ENCODE measurements at places on chromosomes 1 and 21.

DNA sequence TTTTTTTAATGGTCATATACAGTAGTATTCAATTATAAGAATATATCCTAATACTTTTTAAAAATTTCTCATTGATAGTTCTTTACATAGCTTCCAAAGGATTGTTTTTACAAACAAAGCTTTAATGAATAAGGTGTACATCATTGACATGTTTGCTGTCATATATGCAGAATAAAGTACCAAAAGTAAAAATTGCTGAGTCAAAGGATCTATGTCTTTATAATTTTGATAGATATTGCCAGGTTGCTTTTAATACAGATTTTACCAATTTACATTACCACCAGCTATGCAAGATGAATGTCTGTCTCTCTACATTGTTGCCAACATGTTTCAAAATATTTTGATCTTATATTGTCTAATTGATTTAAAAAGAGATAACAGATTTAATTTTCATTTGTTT is 173.9 kb upstream of the FAM78B start:
- no peak for DNase-seq

GRCh38 chr1:196450143-196451095 is 157.8 kb downstream of the KCNT2 start:
- DNase-seq = no peak

DNA sequence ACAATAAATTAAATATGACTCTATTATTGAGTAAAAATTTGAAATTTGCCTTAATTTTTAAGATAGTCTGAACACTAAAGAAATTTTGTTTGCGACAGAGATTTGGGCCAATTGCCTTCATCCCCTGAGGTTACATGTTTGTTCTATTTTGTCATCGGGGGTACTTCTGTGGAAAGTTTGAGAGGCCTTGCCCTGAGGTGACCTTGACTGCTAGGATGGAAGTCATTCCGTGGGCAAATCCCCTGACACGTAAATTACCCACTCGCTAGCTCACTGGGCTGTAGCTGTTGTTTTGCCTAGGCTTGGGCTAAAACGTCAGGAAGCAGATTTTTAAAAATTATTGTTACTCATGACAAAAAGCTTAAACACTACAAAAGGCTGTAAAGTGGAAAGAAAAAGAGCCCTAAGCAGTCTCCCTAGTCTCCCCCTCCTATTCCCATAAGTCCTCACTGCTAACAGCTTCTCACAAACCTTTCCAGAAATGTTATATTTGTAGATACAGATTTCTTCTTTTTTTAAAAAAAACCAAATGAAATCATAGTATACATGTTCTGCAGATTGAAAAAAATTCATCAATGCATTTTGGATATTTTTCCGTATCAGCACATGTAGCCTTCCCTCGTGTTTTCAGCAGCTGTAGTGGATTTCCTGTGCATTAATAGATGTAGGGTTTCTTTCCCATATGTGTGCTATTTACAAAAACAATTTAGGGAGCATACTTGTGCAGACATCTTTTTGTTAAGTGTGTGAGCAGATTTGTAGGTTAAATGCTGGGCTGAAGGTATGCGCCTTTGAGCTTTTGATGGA is 142.7 kb downstream of the MRPS6 start:
- no peak for DNase-seq

- no peak for DNase-seq
Observed at GRCh38 chr1:242140836-242141235, 141.9 kb upstream of the MAP1LC3C start.

DNA sequence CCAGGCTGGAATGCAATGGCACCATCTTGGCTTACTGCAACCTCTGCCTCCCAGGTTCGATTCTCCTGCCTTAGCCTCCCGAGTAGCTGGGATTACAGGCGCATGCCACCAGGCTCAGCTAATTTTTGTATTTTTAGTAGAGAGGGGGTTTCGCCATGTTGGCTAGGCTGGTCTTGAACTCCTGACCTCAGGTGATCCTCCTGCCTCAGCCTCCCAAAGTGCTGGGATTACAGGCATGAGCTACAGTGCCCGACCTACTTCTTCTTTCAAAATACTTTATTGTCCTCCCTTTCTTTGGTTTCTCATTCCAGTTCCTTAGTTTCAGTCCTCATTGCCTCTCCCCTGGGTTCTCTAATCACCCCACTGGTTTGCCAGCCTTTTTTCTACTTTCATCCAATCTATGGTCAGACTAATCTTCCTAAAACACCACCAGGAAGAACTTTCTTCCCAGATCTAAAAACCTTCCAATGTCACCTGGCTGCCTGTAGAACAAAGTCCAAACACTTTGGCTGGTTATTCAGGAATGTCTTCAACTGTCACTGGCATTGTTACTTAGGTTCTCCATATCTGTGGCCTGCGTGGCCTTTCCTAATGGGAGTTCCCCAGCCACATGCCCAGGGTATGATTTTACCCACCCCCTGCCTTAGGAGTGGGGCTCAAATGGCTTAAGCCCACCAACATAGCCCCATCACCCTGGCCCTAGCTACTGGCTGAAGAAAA is 29.0 kb upstream of the SLC30A1 start:
- no peak for DNase-seq

GRCh38 chr1:108009603-108010195 is 44.7 kb upstream of the VAV3 start:
- no peak for DNase-seq

- DNase-seq = no peak
Observed at GRCh38 chr1:187959062-187959461, 1130.3 kb downstream of the PLA2G4A start.

GRCh38 chr1:228923973-228924686 is 188.9 kb downstream of the RHOU start:
- no peak for DNase-seq

DNA sequence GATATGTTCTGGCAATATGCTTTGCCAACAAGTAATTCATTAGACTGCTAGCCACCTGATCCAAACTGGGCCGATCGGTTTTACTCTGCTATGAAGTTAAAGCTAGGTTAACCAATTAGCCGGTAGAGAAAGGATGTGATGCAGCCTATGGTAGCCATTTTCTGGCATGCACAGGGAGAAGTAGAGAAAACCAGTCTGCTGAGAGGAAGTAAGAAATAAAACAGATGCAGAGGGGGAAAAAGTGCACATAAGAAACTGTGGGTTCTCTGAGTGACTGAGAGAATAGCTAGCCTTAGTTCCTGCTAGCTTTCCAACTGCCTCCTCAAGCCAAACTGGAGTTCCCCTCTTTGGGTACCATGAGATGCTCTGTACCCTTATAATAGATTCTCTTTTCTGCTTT is 52.8 kb downstream of the ARID4B start:
- no peak for DNase-seq

Measured in AG08396 (cell line).